Naive thymus-derived CD4-positive, alpha-beta T cell (primary cell): ENCODE measurements at places on chromosomes 1 and 21.

DNA sequence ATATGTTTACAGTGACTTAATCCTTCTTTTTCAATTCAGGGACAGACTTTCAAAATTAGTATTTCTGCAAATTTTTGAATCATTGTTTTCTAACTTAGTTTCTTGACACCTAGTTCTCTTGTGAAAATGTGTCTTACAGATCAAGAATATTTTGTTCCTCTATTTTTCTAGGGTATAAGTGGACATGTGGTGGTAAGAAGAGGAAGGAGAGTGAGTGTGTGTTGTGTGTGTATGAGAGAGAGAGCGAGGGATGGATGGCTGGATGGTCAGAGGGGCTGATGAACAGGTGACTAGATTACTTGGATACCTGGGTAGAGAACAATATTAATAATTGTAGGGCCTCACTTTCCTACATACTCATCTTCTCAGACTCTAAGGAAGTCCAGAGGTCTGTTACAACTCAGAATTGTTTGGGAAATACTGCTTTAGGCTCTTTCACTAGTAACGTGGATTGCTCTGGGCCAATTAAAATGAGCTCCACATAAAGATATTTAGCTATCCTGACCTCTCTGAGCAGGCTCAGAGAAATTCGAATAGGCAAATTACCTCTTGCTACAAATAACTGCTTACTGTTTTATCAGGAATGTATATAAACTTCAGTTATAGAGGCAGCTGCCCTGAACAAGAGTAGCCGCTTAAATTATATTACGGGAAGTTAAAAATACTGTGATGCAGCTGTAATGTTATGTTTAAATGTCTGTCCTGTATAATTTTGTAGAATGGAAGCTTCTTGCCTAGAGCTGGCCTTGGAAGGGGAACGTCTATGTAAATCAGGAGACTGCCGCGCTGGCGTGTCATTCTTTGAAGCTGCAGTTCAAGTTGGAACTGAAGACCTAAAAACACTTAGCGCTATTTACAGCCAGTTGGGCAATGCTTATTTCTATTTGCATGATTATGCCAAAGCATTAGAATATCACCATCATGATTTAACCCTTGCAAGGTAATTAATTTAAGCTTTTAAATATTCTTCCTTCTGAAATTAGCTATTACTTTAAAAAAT is 19.7 kb downstream of the GPSM2 start:
- no peak overlapping the region for H3K4me3 ChIP-seq
- H3K4me1 ChIP-seq, result no peaks in the 10 kb centered on the region
- no peaks in the 10 kb centered on the region for H3K27me3 ChIP-seq
- H3K27ac ChIP-seq, result no peak overlapping the region

GRCh38 chr1:6370006-6370405 is 23.6 kb downstream of the ACOT7 start:
- peaks cover 7% of the 10 kb centered on the region for H3K4me1 ChIP-seq
- H3K4me3 ChIP-seq, result no peak overlapping the region
- H3K27me3 ChIP-seq, result no peaks in the 10 kb centered on the region

DNA sequence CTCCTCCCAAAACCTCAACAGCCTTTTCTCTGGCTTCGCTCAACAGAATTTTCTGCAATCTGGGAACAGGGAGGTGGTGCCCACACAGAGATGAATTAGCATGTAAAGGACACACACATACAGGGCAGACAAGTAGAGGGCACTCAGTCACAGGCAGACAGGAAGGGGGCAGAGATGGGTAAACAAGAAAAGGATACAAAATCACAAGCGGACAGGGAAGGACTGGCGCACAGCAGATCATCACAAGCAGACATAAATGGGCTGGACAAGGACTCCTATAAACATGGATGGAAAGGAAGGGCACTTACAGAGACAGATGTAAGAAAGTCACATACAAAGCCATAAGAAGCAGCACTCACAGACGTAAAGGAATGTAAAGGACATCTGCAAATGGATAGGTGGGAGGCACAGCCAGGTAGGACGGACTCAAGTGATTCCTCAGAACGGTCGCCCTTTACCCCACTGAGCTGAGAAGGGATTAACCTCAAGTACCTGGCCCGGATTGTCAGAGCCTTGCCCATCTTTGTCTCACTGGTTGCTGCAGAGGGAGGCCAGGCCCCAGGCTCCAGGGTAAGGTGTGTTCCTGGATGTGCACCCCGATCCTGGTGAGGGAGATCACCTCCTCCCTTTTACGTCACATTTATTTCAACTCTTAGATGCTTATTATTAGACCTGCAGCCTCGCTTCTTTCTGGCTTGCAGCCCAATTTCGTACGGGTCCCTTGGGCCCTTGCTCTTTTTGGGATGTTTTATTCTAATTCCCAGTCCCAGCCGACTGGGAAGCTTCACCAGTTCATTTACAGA is 836 bp upstream of the PRCC start:
- H3K4me3 ChIP-seq, result peak overlapping the region; percentile 58
- H3K27me3 ChIP-seq, result no peaks in the 10 kb centered on the region
- H3K27ac ChIP-seq, result peak overlapping the region; percentile 98
- no peaks in the 10 kb centered on the region for H3K36me3 ChIP-seq

DNA sequence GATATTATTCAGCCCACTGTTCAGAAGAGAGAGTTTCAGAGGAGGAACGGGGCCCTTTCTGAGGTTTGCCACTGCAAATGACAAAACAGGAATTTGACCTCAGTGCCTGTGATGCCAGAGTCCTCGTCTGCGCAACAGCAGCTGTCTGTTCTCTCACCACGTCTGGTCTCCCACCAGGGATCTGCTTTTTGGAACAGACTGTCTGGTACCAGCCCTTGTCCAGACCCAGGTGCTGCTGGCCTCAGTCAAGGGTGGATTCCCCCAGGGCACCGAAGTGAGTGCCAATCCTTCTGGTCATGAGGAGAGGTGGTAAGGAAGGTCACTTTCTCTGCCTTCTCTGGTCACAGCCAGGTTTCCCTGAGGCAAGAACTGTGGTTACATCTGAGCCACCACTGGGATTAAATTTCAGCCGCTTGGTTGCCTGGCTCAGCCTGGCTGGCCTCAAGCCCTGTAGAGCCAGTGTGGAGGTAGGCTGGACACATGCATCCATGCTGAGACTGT is 2.3 kb upstream of the BCAN start:
- DNase-seq, result no peak
- no peak overlapping the region for H3K27ac ChIP-seq
- H3K27me3 ChIP-seq, result peaks cover 22% of the 10 kb centered on the region
- H3K4me1 ChIP-seq, result peaks cover 26% of the 10 kb centered on the region

DNA sequence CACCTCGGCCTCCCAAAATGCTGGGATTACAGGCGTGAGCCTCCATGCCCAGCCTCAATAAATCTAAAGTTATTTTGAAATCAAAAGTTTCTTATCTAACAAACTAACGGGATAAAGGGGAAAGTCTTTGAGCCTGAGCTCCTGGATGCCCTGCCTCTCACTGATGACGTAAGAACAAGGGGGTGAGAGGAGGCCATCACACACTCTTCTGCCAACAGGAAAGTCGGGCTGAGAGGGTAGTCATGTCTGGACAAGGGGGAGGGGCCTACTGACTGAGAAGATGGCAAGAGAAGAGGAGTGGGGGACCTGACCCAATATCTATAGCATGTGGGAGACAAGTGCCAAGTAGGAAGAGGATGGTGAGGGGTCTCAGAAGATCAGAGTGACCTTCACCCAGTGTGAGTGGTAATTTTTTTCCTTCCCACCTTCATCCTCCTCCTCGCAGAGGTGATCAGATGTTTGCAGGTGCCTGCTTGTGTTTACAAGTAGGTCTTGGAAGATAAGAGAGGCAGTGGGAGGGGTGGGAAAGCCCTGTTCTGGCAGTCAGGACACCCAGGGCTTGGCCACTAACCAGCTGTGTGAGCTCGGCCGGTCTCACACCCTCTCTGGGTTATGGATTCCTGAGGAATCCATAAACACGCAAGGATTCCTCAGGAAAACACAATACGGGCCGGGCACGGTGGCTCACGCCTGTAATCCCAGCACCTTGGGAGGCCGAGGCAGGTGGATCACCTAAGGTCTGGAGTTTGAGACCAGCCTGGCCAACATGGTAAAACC is 9.6 kb downstream of the UQCRHL start:
- H3K4me1 ChIP-seq, result no peaks in the 10 kb centered on the region
- no peak for DNase-seq
- no peak overlapping the region for H3K4me3 ChIP-seq
- no peaks in the 10 kb centered on the region for H3K27me3 ChIP-seq
- H3K36me3 ChIP-seq, result no peaks in the 10 kb centered on the region

- H3K27ac ChIP-seq, result no peak overlapping the region
- H3K4me3 ChIP-seq, result no peak overlapping the region
- DNase-seq, result no peak
- H3K36me3 ChIP-seq, result no peaks in the 10 kb centered on the region
Observed at GRCh38 chr21:41322496-41323382, 6.1 kb downstream of the FAM3B start.

DNA sequence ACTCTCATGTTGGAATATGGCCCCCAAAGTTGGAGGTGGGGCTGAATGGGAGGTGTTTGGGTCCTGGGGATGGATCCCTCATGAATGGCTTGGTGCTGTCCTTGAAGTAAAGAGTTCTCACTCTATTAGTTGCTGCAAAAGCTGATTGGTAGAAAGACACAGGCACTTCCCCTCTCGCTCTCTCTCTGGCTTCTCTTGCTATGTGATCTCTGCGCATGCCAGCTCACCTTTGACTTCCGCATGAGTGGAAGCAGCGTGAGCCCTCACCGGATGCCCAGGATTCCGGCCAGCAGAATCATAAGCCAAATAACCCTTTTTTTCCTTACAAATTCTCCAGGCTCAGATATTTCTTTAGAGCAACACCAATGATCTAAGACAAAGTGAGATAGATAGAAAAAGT is 20.9 kb upstream of the CCSAP start:
- no peak for DNase-seq
- no peak overlapping the region for H3K4me3 ChIP-seq
- no peaks in the 10 kb centered on the region for H3K36me3 ChIP-seq
- H3K27ac ChIP-seq, result no peak overlapping the region
- no peaks in the 10 kb centered on the region for H3K4me1 ChIP-seq

DNA sequence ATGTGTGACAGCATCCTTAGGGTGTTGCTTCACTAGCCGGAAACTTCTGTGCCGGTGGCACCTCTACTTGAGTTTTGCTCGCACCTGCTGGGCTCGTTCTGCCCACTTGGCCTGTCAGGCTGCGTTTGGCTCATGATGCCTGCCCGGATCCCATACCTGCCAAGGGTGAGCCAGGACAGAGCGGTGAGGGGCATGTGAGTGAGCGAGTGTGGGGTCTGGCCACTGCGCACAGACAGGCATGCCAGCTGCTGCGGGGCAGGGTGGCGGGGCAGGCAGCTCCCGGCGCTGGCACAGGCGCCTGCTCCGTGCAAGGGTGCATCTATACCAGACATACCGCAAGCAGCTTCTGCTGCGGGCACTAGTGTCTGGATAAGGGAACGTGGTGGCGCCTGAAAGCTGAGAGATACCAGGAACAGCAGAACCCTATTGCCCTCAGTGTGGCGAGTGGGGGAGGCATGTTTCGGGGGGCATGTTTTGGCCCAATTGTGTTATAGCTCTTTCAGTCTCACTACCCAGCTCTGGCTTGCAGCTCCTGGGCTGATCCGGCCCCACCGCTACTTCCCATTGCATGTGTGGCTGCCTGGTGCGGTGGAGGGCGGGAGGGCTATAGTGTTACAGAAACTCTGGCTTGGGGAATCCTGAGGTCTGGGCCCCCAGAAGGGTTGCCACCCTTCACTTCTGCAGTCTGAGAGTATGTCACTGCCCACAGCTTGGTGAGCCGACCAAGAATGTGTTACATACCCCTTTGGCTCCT is 32.2 kb downstream of the MAGI3 start:
- H3K4me3 ChIP-seq, result no peak overlapping the region
- H3K36me3 ChIP-seq, result no peaks in the 10 kb centered on the region
- H3K27ac ChIP-seq, result no peak overlapping the region
- no peaks in the 10 kb centered on the region for H3K4me1 ChIP-seq

DNA sequence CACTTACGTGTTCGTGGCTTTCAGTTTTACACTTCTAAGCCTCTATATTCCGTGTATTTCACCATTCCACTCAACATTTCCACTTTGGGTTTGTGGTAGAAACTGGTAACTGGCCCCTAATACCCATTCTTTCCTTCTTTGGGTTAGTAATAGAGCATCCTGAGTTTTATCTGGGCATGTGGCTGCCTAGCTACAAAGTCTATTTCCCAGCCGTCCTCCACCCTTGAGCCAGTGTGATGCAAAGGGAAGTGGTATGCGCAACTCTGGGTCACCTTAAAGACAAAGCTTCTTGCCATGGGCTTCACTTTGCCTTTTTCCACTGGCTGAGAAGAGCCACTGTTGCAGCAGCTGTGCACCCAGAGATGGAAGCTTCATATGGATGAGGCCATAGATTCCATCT is 73.9 kb downstream of the LAMC2 start:
- H3K27me3 ChIP-seq, result no peaks in the 10 kb centered on the region
- no peaks in the 10 kb centered on the region for H3K4me1 ChIP-seq
- no peak overlapping the region for H3K27ac ChIP-seq

- peak; percentile 37 for DNase-seq
- no peak overlapping the region for H3K4me3 ChIP-seq
- H3K36me3 ChIP-seq, result peaks cover 7% of the 10 kb centered on the region
- H3K4me1 ChIP-seq, result no peaks in the 10 kb centered on the region
Observed at GRCh38 chr1:172609528-172609927, 49.4 kb upstream of the FASLG start.

DNA sequence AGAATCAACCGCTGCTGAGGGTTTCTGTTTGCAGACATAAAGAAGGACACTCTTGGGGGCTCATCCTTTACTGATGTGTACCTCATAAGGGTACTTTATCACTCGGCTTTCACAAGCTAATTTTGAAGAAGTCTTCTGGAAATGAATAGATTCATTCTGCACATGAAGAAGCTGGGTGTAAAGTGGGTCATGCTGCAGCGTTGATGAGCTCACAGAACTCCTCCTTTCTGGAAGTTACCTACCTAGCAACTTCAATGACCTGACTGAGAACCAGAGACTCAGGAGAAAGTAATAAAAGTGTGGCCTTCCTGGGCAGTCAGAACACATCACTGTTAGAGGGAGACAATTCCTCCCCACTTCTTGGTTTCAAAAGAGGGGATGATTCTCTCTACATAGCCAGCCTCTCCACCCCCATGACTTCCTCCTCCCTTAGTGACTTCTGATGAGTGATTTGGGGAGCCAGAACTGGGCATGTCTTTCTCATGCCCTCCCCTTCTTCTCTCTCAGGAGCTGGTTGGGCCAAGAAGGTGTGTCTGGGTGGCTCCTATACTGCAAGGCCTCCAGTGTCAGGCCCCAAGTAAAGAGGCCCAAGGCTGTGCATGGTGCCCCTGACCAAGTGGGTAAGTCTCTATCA is 27.0 kb downstream of the PCNX2 start:
- H3K4me3 ChIP-seq, result no peak overlapping the region
- no peak for DNase-seq
- no peaks in the 10 kb centered on the region for H3K4me1 ChIP-seq
- no peak overlapping the region for H3K27ac ChIP-seq
- no peaks in the 10 kb centered on the region for H3K27me3 ChIP-seq

GRCh38 chr1:91124290-91124985 is 102.6 kb upstream of the ZNF644 start:
- no peaks in the 10 kb centered on the region for H3K4me1 ChIP-seq
- no peak overlapping the region for H3K27ac ChIP-seq
- H3K4me3 ChIP-seq, result no peak overlapping the region

- H3K27me3 ChIP-seq, result no peaks in the 10 kb centered on the region
- no peak for DNase-seq
- H3K4me3 ChIP-seq, result no peak overlapping the region
- H3K36me3 ChIP-seq, result no peaks in the 10 kb centered on the region
Observed at GRCh38 chr1:191541758-191542157, 616.5 kb upstream of the RGS18 start.
